ENCODE measurements at places on chromosomes 6 and 20.

- DNase-seq = no peak
These were observed 27.6 kb downstream of the CDH4 start for GRCh38 chr20:61279621-61280150.

DNA sequence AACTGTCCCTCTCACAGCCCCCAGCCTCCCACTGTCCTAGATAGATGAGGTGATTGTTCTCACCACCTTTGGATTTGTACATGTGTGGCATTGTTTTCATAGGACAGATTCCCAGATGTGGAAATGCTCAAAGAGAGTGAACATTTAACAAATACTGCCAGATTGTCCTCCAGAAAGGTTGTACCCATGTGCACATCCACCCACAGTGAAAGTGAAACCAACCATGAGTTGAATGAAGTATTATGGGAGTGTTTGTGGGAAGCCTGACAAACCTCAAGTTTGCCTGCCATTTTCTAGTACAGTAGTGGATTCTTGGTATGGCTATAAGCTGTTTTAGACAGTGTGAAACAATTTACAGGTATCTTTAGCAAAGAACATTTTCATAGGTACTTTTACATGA lies 42.7 kb downstream of the ANKRD6 start:
- no peak for DNase-seq

GRCh38 chr6:2855061-2855519 lies 13.4 kb upstream of the SERPINB1 start:
- DNase-seq = peak; percentile 53

DNA sequence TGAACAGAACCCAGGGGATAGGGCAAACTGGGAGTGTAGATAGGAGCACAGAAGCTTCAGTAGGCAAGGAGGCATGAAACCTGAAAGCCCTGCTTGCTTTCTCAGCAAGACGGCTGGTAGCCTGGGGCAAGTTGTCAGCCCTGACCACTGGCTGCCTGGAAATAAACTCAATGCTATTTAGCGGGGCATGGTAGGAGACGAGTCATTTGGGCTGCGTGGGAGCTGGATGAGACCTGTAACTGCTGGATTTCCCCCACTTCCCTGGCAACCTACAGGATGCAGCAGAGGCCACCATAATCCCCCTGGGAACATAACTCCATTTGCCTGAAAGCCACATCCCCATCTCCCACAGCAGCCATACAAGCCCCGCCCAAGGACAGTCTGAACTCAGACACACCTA lies 332.6 kb upstream of the TBX18 start:
- no peak for DNase-seq

GRCh38 chr6:4849226-4850022 lies 73.2 kb downstream of the CDYL start:
- no peak for DNase-seq

DNA sequence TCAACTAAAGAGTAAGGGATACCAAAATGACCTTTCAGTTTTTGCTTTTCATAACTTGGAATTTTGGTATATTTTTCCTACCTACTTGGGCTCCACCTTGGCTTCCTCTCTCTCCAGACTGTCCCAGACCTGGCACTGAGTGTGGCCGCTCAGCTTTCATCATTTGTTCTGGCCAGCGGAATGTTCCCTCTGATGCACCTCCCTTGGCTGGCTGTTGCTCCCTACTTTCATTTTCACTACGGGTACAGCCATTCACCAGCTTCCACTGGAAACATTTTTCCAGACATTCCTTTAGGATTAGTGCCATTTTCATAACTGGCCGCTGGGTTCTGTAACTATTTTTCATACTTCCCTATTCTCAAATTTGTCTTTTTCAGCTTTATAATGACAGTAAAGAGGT lies 487.4 kb downstream of the TENT5A start:
- no peak for DNase-seq

DNA sequence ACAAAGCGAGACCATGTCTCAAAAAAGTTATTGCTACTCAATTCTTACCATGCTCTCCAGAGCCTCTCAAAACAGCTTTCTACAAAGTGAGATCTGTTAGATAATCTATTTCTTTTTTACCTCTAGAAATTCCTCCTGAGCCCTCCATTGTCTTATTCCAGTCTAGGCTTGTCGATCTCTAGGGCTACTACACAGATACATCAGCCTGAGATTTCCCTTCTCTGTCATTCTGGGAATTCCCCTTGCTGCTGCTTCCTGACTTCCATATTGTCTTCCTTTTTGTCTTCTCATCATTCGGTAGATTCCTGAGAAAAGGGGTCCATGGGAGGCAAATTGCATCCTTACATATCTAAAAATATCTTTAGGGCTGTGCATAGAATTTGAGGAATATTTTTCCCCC lies 75.6 kb upstream of the GNRH2 start:
- peak; percentile 3 for DNase-seq

- peak; percentile 17 for DNase-seq
These were observed 31.4 kb downstream of the ACSS2 start for GRCh38 chr20:34907616-34908469.

DNA sequence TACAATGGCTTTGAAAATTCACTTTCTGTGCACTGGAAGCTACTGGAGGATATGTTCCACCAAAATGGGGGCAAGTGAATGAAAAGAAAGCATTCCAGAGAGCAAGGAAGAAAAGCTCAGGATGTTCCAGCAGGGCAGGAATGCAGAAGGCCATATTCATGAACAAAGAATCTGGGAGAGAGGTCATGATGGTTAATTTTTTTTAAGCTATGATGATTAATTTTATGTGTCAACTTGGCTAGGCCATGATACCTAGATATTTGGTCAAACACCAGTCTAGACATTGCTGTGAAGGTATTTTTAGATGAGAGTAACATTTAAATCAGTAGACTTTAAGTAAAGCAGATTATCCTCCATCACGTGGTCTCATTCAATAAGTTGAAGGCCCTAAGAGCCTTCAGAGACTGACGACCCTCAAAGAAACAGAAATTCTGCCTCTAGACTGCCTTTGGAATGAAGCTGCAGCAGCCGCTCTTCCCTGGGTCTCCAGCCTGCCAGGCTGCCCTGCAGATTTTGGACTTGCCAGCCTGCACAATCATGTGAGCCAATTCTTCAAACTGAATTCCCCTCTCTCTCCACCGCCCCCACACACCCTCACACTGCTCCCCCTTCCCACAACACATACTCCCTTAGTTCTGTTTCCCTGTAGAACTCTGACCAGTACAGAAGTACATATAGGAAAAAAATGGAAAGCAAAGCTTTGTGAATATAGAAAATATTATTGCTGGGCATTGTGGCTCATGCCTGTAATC lies 20.1 kb upstream of the GCM1 start:
- no peak for DNase-seq

DNA sequence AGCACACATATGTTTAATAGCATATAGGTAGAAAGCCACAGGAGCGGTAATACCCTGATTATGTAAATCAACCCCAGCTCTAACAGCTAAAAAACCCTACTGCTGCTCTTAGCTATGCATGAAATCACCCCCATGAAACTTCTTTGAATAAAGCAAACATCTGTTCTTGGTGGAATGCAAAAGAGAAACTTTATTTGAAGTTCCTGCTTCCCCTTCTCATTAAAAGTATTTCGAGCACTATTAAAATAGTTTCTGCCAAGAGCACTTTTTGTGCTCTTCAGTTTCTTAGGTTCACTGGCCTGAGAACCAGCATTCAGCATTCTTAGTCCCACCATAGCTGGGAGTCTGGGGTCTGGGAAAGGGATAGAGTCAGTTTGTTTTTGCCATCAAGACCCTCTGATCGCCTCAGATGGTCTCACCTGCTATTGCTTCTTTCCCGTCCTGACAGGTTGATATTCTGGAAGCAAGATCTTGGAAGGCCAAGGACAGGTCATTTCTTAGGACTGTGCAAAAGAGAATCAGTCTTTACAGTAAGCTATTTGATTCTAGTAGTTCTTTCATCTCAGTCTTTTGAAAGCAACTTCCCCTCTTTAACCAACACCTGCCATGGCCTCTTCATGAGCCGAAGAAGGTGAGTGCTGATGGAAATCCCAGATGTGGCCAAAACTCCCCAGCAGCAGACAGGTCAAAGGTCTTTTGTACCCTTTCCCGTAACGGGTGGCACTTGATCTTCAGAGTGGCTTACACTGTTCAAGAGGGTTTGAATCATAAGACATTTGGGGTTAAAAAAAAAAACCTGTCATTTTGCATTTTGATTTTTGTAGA lies 76.5 kb upstream of the TMEM170B start:
- DNase-seq = no peak

- DNase-seq = peak; percentile 8
These were observed 138.5 kb upstream of the UST start for GRCh38 chr6:148608199-148608951.

DNA sequence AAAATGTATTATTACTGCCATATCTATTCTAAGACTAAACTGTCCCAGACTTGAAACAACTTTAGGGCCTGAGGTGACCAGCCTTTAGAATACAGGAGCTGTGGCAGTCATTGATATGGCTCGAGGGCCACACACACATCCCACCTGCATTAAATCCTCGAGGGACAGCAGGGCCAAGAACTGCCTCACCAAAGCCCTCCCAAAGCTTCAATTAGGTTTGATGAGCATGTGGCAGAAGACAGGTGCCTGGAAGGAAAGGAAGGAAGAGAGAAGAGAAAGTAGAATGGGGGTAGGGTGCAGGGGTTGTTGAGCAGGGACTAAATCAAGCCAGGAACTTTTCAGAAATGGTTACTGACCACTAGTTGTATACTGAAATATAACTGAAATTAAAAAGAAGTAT lies 115.0 kb downstream of the PDSS2 start:
- no peak for DNase-seq

- DNase-seq = no peak
These were observed 28.9 kb downstream of the SLC17A5 start for GRCh38 chr6:73624896-73625295.

DNA sequence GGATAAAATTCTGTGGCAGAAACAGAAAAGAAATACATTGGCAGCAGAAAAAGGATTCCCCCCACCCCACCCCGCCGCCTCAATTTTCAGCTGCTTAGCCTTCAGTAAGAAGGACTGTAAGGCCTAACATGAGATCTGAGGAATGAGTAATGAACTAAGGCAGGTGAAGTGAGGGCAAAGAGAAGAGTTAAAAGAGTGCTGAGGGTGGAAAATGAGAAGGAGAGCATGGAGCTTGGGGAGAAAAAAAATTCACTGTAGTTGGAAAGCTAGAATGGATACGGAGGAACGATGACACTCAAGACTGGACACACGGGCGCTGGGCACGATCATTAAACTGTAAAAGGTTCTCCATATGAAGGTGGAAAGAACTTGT lies 14.6 kb downstream of the POM121L2 start:
- DNase-seq = no peak

GRCh38 chr20:46139266-46139889 lies 21.3 kb downstream of the CD40 start:
- peak; percentile 72 for DNase-seq

- DNase-seq = no peak
These were observed 12.0 kb downstream of the ANGPT4 start for GRCh38 chr20:904039-904545.

GRCh38 chr6:110755411-110755834 lies 59.8 kb downstream of the CDK19 start:
- DNase-seq = no peak

GRCh38 chr20:47400685-47401084 lies 44.2 kb upstream of the ZMYND8 start:
- DNase-seq = no peak

DNA sequence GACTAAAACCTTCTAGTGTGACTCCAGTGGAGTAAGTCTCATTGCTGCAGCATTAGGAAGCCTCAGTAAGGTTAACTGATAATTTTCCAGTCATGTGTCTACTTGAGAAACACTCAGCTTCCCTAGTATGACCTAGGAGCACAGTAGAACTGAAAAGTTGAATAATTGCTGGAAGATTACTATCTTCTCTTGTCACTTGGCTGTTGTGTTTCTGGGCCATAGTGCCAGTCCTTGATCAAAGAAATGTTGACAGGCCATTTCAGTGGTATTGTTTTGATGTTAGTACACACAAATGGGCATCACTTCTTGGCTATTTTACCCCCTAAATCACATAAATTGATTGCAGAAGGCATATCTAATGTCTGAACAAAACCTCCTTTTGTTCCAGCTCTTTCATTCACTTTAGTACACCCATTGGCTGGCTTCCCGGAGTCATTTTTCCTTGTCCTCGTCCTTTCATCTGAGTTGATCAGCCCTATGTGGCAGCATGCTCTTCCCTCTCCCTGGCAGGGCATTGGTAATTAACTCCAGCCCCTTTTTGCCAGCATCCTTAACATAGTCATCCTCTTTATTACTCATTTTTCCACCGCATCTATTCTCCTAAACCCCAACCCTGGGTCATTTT lies 6.0 kb downstream of the ENPP3 start:
- no peak for DNase-seq

DNA sequence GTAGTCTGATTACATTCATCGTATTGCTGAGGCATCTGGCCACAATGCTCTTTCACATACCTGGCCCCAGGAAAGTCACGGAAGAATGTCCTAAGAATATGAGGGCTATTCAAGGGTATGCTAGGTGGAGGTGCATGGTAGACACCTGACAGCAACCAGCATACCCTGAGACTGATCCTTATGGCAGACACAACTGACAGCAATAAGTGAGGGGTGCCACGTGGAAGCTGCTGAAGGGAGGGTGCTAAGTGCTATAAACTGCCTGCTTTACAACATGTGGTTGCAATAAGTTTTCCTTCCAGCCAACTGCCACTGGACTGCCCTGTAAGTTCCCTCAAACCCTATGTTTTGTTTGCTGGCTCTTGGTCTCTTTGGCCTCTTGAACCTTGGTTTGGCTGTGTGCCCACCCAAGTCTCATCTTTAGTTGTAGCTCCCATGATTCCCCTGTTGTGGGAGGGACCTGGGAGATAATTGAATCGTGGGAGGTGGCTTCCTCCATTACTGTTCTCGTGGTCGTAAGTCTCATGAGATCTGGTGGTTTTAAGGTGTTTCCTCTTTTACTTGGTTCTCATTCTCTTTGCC lies 201.3 kb upstream of the MOCS1 start:
- DNase-seq = no peak

- no peak for DNase-seq
These were observed 30.7 kb downstream of the SLC22A3 start for GRCh38 chr6:160378882-160379281.

- no peak for DNase-seq
These were observed 436.7 kb downstream of the BCKDHB start for GRCh38 chr6:80543151-80543550.

DNA sequence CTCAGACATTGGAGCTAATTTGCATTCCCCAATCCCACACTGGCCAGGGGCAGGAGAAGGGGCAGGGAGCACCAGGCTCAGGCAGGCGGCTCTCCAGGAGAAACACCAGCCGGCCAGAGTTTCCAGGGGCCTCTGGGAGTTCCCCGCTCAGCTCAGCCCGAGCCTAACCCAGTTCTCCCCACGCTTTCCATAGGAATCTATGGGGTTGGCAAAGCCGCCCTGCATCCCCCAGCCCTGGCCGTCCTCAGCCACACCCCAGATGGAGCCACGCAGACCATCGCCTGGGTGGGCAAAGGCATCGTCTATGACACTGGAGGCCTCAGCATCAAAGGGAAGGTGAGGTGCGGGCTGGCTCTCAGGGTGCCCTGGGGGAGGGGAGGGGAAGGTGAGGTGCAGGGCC lies 8.2 kb downstream of the NPEPL1 start:
- DNase-seq = no peak

- peak; percentile 98 for DNase-seq
These were observed at the start of gene USP49 for GRCh38 chr6:41895300-41896233. Gene USP49 (minus strand): TSS chr6:41895375. CDS start chr6:41806983, 88,392 bp downstream.

- DNase-seq = no peak
These were observed 219.8 kb upstream of the AGPAT4 start for GRCh38 chr6:161493576-161494118.
